ENCODE measurements at places on chromosomes 12 and 14.

DNA sequence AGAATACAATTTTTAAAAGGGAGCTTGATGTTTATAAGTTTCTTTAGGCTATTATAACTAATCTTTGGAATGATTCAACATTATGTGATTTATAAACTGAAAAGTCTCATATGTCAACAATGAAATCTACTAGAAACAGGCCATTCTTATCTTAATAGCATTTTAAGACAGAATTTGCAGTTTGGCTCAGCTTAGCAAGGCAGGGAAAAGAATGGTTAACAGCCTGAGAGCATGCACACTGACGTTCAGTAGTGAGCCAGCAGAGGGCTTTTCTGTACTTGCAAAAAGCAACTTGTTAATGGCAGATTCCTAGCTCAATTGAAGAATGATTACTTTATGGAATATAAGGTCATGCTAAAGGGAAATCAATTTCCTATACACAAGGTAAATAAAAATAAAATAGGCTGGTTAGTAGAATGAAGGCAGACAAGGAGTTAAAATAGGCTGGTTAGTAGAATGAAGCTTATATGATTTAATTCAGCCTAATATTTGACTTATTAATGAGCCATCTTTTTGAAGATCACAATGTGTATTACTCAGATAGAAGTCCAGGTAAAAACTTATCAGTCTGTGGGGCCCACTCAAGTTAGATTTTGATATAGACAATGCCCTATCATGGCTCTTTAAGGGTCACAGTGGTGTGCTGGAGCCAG is 95.9 kb downstream of the OTOGL start:
- DNase-seq = no peak

GRCh38 chr12:47709671-47710070 is 3.8 kb upstream of the RPAP3 start:
- DNase-seq = no peak

DNA sequence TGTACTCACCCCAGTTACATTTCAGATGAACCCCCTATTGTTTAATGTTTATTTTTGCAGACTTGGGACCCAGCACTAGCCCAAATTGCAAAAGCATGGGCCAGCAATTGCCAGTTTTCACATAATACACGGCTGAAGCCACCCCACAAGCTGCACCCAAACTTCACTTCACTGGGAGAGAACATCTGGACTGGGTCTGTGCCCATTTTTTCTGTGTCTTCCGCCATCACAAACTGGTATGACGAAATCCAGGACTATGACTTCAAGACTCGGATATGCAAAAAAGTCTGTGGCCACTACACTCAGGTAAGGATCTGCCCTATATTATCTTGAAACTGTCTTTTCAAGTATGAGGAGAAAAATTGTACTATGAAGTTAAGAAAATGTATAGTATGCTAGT is 1.2 kb downstream of the GLIPR1 start:
- no peak for DNase-seq

DNA sequence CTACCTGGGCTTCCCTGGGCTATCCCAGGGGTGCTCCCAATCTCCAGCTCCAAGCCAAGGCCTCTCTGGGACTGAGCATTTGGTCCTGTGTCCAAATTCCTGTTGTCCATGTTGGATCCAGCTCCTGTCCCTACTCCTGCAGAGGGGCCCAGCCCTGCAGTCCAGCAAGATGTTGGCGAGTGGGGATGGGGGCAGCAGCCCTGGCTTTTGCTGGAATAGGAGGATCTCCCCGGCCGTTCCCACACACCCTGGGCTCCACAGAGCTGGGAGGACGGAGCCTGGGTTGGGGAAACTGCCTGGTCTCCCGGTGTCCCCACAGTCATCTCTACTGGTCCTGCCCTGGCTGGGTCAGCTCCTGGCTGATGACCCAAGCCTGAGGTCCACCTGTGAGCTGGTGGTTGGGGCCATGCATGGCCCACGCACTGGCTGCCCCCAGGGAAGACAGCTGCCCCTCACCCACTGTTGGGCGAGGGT is 219.6 kb upstream of the C14orf180 start:
- DNase-seq = no peak

DNA sequence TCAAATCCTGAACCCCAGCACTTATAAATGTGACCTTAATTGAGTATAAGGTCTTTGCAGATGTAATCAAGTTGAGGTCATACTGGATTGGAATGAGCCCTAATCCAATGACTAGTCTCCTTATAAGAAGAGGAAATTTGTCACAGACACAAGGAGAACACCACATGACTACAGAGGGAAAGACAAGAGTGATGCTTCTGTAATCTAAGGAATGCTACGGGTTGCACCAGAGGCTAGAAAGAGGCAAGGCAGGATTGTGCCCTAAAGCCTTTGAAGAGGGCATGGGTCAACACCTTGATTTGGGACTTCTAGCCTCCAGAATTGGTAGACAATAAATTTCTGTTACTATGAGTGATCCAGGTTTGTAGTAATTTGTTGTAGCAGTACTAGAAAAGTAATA is 135.0 kb downstream of the FOXG1 start:
- DNase-seq = no peak

GRCh38 chr12:107442326-107442987 is 243.1 kb upstream of the PWP1 start:
- DNase-seq = no peak

- no peak for DNase-seq
Measured at GRCh38 chr12:90287585-90287984, 578.9 kb upstream of the ATP2B1 start.

DNA sequence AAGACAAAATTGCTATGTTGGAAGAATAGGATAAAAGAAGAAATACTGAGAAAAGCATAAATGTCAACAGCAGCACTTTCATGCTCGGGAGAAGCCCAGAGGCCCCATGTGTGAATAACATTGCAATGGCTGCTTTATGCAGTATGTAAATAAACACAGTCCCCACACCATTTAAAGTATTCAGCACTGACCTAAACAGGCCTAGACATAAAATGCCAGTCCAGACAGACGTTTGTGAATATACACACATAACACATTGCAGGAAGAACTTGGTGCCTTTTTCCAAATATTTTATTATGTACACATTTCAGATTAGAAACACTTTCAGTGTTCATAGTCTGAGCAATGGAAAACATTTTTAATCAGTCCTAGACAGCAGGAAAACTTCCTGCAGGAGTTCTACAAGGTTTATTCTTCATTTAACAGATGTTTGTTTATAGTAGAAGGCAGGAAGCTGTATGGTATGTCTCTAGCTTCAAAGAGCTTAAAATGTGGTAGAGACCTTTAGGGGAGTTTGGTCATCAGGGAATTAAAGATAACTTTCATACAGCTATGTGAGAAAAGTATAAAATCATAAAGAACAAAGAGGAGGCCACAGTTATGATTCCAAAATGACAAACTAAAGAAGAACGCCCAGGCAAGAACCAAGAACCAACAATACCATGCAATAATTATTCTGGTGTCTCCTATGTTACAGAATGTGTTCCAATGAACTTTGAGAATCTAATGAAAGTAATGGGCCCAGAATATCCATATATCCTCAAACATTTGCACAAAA is 30.6 kb upstream of the SLC38A2 start:
- no peak for DNase-seq

GRCh38 chr12:16622338-16622737 is 16.4 kb upstream of the LMO3 start:
- DNase-seq = no peak

DNA sequence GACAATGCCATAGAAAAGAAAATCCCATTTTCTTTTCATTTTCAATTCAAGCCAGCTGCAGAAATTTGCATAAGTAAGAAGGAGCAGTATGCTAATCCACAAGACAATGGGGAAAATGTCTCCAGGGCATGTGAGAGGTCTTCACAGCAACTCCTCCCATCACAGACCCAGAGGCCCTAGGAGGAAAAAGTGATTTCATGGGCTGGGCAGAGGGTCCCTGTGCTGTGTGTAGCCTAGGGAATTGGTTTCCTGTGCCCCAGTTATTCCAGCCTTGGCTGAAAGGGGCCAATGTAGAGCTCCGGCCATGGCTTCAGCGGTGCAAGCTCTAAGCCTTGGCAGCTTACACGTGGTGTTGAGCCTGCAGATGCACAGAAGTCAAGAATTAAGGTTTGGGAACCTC is 211.4 kb downstream of the CCDC59 start:
- no peak for DNase-seq

DNA sequence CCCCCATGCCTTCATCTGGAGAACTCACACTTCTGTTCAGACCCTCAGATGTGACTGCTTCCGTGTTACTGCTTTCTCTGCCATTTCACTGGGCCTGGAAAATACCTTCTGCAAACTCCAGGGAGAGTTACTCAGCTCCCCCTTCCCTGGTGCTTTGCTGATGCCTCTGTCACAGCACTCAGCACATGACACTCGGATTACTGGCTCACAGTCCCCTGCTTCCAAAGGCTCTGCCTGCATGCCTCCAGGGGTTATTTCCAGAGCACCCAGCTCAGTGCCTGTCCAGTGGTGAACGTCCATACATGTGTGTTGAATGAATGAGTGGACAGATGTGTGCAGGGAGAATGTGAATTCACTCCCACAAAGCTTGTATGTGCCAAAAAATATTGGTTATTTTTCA is 237.2 kb upstream of the FKBP4 start:
- DNase-seq = no peak

- no peak for DNase-seq
Measured at GRCh38 chr12:34604227-34604626, 581.9 kb downstream of the ALG10 start.

- DNase-seq = no peak
Measured at GRCh38 chr12:113271853-113272561, 50.7 kb downstream of the TPCN1 start.

DNA sequence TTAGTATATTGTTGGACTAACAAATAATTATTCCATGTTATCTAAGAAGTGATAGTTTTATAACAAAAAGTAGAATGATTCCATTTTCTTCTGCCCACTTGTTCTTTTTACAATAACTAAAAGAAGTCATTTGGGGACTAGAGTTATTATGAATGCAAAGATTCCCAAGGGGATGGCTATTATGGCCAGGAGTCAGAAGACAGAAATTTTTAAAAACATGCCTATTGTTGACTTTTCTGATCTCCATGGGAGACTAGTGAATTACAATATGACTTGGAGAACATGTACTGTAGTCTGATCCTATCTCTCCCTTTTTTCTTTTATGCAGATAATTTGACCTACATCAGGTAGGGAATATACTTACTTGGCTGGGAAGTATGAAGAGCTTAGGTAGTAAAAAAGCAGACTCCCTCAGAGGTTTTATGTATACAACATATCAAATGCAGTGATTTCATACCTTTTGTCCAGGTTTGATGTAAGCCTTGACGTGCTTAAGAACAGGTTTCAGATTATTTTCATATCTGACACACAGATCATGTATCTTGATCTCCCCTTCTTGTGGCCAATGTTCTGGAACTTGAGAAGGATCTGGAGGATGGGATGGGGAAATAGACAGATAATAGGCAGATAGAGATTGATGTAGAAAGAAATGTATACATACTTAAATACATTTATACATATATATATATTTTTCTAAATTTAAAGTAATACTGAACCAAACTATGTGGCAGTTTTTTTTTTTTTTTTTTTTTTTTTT is 41.0 kb upstream of the KCNJ8 start:
- no peak for DNase-seq

- DNase-seq = no peak
Measured at GRCh38 chr14:103095210-103095778, 769 bp downstream of the EXOC3L4 start.

- no peak for DNase-seq
Measured at GRCh38 chr12:24952389-24952788, 3.5 kb upstream of the BCAT1 start.

DNA sequence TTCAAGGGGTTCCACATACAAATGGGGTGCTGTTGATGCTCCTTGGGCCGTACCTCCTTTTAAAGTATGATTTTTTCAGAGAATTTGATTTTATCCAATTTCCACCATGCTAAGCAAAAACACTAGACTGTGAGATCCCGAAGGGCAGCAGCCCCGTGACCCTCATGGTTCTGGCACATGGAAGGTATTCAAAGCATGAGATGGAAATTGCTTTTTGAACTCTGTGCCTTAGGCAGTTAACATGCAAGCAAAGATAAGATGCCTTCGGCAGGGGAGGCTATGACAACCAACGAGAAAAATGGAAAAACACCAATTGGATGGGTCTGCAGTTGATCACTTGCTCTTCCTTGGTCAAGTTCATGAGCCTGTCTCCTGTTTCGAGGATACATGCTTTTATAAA is 120.8 kb upstream of the DIO3 start:
- no peak for DNase-seq

DNA sequence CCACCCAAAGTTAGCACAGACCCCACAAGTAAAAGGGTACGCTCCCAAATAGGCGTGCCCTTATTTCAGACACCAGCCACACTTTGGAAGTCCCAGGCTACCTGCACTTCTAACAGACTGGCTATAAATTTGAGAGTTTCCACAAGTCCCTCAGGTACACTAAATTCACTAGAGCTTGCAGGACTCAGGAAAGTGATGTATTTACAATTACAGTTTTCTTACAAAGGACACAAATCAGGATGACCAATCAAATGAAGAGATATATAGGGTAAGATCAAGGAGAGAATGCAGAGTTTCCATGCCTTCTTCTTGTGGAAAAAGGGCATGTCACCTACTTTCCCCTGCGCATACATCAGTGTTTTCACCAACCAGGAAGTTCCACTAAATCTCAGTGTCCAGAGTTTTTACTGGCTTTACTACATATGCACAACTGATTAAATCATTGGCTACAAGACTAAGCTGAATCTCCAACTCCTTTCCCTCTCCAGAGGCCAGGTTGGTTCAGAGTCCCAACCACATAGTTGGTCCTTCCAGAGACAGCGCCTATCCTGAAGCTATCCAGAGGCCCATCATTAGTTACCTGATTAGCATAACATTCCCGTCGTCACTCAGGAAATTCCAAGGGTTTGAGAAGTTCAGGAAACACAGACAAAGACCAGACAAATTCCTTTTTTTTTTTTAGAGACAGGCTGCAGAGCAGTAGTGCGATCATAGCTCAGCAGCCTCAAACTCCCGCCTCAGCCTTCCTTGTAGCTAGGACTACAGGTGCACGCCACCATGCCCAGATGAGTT is 84.2 kb downstream of the DENND5B start:
- DNase-seq = no peak

DNA sequence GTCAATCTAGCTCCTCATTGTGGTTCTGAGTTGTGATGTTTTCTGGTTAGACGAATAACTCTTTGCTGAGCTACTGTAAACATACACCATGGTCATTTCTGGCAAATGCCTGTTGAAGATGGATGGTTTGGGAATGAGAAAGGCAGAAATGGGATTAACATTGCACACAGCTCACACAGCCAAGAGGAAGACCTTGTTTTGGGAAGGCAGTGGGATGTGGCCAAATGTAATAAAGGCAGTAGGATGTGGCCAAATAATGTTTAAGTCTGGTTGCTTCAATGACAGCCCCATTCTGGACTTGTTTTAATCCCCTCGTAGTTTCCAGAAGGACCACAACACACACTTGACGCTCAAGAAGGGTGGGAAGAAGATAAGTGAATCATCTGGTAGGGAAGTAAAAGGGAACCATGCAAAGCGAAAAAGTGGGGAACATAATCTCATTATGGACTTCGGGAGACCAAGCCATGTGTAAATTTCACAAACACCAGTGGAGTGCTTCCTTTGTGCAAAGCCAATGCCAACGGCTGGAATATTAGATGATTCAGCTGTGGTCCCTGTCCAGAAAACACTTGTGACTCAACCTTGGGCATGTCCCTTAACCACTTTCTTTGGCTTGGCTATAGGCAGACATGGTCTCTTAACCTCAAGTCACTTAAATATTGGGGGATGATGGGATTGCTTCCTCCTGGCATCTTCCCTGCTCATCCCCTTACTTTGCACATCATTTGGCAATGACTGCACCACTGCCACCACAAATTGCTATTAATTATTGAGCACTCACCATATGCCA is 284.4 kb upstream of the CRY1 start:
- no peak for DNase-seq

- no peak for DNase-seq
Measured at GRCh38 chr14:104601786-104602185, 2.8 kb downstream of the TMEM179 start.

- no peak for DNase-seq
Measured at GRCh38 chr14:91323031-91323430, 78.5 kb upstream of the GPR68 start.
